Subcutaneous preadipocyte (primary cell): ENCODE measurements at places on chromosomes 12 and 14. TPM values are rescaled to one million over a fixed set of nuclear protein-coding genes. Genes with fewer than 3 reads are reported as not detected.

BICDL1 gene
- total RNA-seq = not detected in 2 replicates

DENND5B gene
- 8.8 and 9.6 TPM in 2 replicates for total RNA-seq

A2M gene
- total RNA-seq = 1.2 and 8.5 TPM in 2 replicates

INTS13 gene
- total RNA-seq = 47.4 and 63.5 TPM in 2 replicates

POTEG gene
- not detected in 2 replicates for total RNA-seq

LMNTD1 gene
- total RNA-seq = 1.4 TPM in 1 of 2 replicates, not detected in the other

CLEC1B gene
- not detected in 2 replicates for total RNA-seq

IRAK3 gene
- total RNA-seq = 25.0 and 25.6 TPM in 2 replicates

ACVRL1 gene
- total RNA-seq = 108 and 201 TPM in 2 replicates

RTN1 gene
- under 0.01 TPM in 2 replicates for total RNA-seq

CCER1 gene
- total RNA-seq = not detected in 2 replicates

PTCSC3 gene
- not detected in 2 replicates for total RNA-seq

KRT2 gene
- total RNA-seq = not detected in 2 replicates

STON2 gene
- 5.7 and 13.6 TPM in 2 replicates for total RNA-seq

CCDC175 gene
- total RNA-seq = not detected in 2 replicates

PROX2 gene
- not detected in 2 replicates for total RNA-seq

GALNT16 gene
- total RNA-seq = 2.3 and 3.3 TPM in 2 replicates

IGF1 gene
- total RNA-seq = not detected in 2 replicates

FBRSL1 gene
- total RNA-seq = 3.3 and 14.7 TPM in 2 replicates

PMCH gene
- total RNA-seq = not detected in 2 replicates

LPAR5 gene
- not detected in 2 replicates for total RNA-seq

TRHDE gene
- under 0.01 and 0.39 TPM in 2 replicates for total RNA-seq

GLS2 gene
- under 0.01 TPM in 1 of 2 replicates, not detected in the other for total RNA-seq

CDCA4 gene
- 20.9 and 35.8 TPM in 2 replicates for total RNA-seq

KLRK1 gene
- not detected in 2 replicates for total RNA-seq

GPR33 gene
- not detected in 2 replicates for total RNA-seq

NPFF gene
- not detected in 2 replicates for total RNA-seq
